ENCODE measurements at places on chromosomes 12 and 14. TPM values are rescaled to one million over a fixed set of nuclear protein-coding genes. Genes with fewer than 3 reads are reported as not detected.
A peak's percentile ranks its signal among the peaks of the same experiment; 100 is the strongest.

Gene CRIP1
- total RNA-seq = 29.3 TPM

Gene USP44
- total RNA-seq = 2.6 TPM

Gene GOLGA5
- 43.3 TPM for total RNA-seq

Gene MYF5
- total RNA-seq = not detected

Gene BICDL1
- total RNA-seq = 32.6 TPM

- no peak for DNase-seq
Measured at GRCh38 chr12:82740129-82741000, 53.7 kb downstream of the TMTC2 start.

DNA sequence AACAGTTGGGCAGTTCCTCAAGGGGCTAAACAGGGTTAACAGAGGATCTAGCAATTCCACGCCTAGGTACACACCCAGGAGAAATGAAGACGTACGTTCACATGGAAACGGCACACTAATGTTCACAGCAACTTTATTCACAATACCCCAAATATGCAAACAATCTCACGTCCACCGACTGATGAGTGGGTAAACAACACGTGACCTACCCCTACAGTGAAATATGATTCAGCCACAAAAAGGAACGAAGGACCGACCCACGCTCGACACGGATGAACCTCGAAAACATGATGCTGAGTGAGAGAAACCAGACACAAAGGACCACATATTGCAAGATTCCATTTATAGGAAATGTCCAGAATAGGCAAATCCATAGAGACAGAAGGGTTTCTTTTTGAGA lies 112.7 kb downstream of the NCOR2 start:
- DNase-seq = no peak

GRCh38 chr14:68932686-68933085 lies 46.4 kb downstream of the ACTN1 start:
- DNase-seq = no peak

DNA sequence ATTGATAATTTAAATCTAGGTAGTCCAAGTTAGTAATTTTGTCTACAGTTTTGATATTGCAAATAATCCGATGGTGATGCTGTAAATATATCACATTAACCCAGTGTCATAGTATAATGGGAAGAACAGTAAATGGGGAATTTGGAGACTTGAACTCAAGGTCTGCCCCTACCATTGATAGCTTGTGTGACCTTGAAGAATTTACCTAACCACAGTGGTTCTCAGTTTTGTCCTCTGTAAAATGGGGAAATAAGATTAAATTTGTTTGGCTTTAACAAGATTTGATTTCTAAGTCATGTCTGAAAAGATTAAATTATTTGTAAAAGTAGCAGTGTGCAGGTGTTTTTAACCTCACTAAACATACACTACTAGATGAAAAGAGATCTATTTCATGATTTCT lies 100.9 kb downstream of the UNC79 start:
- no peak for DNase-seq

GRCh38 chr14:36626151-36626550 lies 35.5 kb upstream of the PAX9 start:
- DNase-seq = no peak

DNA sequence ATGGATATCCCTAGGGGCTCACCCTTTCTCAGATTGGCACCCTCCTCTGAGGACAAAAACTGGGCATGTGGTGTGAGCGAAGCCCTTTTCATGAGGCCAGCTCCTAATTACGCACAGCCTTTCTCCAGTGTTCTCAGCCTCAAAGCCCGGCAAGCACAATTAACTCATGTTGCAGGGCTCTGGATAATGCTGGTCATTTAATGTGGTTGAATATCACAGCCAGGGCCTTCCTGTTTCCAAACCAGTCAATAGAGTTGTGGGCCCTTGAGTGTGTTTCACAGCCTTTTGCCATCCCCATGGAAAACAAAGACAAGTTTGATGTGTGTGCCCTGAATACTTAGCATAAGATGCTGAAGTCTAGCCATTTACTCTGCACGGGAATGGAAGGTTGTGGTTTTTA lies 114.2 kb upstream of the ARHGAP5 start:
- DNase-seq = no peak

DNA sequence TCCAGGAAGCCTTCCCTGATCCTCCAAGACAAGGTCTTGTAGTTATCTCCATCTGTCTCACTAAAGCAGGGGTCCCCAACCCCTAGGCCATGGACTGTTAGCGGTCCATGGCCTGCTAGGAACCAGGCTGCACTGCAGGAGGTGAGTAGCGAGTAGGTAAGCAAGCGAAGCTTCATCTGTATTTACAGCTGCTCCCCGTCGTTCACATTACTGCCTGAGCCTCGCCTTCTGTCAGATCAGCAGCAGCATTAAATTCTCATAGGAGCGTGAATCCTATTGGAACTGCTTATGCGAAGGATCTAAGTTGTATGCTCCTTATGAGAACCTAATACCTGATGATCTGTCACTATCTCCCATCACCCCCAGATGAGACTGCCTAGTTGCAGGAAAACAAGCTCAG lies 12.4 kb upstream of the NFYB start:
- no peak for DNase-seq

GRCh38 chr14:100116134-100116533 lies 43.3 kb downstream of the DEGS2 start:
- DNase-seq = no peak

GRCh38 chr12:49188201-49188915 lies 522 bp downstream of the TUBA1A start:
- peak; percentile 93 for DNase-seq

Measured in stomach (tissue), 19 donors.